ENCODE measurements at places on chromosomes 11 and 22.

GRCh38 chr11:90218606-90219005 is 4.2 kb downstream of the CHORDC1 start:
- ATAC-seq: no peak

DNA sequence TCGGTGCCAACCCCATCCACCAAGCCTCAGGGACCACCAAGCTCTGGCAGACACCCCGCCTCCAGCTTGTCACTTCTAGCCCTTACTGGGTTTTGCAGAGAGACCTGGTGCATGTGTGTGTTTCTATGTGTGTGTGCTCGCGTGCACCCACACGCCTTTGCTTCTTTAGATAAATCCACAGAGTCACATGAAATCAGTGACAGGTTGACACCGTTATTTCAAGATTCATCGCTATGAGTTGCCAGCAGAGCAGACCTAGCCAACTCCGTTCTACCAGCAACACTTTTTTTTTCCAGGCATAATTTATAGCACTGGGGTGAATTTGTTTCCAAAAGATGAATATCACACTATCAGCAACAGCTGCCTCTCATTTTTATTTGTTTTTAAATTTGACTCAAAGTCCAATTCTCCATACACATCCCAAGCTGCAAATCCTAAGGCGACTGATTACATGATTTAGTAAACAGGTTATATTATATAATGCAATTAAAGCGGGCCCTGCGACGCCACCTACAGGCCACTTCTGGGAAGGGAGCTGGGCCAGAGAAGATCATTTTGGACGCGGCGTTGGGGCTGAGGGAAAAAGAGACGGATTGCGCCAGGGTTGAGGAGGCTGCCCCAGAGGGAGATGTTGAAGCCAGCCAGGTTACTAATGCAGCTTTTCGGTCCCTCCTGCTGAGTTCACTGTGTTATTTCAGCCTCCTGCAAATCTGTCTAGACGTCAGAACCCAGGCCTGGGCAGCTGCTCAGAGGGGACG is 150.5 kb downstream of the FEZ1 start:
- ATAC-seq: peak; percentile 70

GRCh38 chr11:45475173-45475572 is 189.0 kb upstream of the SYT13 start:
- no peak for ATAC-seq

DNA sequence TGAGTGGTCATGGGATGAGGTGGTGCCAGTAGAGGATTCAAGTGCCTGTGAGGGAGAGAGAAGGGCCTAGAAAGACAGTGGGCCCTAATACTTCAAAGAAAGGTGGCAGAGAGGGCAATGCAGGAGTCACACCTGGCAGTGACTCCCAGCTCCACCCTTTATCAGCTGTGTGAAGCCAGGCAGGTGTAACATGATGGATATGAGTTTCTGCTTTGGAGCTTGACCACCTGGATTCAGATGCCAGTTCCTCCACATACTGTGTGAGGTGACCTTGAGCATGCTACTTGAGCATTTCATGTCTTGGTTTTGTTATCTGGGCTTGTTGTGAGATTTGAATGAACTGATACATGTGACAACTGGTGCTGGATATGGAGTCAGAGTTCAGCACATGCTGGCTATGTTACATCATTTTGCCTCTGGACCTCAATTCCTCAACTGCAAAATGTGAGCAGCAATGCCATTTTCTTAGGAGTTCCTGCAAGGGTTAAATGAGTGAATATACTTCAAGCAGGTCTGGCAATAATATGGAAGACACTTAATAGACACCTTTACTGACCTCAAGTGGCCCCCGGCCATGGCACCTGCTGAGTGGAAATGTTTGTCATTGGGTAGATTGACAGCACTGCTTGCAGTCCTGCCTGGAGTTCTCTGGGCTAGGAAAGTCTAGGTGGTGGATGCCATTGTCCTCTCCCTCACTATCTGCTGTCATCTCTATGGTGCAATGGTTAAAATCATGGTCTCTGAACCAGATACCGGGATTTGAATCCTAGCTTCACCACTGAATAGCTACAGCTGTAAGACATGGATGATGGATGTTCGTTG is 83.3 kb downstream of the MICAL2 start:
- no peak for ATAC-seq

DNA sequence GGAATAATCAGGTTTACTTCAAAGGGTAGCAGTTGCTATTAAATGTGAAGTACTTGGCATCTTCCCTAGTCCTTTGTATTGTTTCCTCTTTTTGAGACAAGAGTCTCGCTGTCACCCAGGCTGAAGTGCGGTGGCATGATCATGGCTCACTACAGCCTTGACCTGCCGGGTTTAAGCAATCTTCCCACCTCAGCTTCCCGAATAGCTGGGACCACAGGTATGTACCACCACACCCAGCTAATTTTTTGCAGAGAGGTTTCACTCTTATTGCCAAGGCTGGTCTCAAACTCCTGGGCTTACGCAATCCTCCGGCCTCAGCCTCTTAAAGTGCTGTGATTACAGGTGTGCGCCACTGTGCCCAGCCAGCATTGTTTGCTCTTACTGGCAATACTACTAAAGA is 36.2 kb upstream of the RAPSN start:
- ATAC-seq: no peak

DNA sequence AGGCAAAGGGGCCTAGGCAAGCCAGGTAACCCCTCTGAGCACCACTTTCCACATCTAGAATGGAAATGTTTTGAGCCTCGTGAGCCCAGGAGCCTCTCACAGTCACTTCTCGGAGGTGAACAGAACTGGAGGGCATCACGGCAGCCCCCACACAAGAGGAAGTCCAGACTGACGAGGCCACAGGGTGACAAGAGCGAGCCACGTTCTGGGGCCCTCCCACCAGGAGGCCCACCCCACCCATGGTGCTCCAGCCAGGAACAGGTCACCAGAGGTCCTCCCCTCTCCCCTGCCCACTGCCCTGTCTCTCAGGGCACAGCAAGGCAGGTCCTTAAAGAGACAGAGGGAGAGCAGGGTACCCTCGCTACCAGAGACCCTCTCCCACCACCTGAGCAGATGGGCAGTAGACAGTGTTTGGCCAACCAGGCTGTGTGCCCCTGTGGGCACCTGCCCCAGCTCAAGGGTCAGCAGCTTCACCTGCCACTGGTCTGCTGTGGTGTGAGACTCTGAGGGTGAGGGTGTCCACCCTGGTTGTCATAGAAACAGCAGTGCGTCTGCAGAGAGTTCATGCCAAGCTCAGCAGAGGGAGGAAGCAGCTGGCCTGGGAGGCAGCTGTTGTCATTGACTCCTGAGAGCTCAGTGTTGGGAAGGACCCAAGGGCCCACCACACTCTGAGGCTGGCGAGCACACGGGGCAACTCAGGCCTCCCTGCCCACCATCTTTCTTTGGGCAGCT is 31.4 kb downstream of the RSPH14 start:
- ATAC-seq: peak; percentile 47

- no peak for ATAC-seq
Observed at GRCh38 chr22:28015676-28016601, 96.9 kb upstream of the PITPNB start.

DNA sequence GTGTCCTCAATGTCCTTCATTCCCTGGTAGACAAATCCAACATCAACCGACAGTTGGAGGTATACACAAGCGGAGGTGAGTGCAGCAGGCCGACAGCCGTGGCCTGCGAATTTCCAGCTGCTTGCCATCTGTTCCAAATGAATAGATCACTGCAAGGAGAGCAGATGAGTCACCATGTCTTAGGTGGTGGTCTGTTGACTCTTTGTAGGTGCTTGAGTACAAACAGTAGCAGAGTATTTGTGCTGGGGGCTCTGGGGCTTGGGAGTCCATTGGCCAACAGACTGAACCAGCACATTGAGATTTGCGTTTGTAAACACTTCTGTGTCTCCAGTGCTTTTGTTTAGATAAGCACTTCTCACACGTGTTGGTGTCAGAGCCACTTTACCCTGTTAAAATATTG is 21.1 kb downstream of the EIF3L start:
- ATAC-seq: no peak

GRCh38 chr22:35328472-35328885 is 28.8 kb downstream of the TOM1 start:
- no peak for ATAC-seq

DNA sequence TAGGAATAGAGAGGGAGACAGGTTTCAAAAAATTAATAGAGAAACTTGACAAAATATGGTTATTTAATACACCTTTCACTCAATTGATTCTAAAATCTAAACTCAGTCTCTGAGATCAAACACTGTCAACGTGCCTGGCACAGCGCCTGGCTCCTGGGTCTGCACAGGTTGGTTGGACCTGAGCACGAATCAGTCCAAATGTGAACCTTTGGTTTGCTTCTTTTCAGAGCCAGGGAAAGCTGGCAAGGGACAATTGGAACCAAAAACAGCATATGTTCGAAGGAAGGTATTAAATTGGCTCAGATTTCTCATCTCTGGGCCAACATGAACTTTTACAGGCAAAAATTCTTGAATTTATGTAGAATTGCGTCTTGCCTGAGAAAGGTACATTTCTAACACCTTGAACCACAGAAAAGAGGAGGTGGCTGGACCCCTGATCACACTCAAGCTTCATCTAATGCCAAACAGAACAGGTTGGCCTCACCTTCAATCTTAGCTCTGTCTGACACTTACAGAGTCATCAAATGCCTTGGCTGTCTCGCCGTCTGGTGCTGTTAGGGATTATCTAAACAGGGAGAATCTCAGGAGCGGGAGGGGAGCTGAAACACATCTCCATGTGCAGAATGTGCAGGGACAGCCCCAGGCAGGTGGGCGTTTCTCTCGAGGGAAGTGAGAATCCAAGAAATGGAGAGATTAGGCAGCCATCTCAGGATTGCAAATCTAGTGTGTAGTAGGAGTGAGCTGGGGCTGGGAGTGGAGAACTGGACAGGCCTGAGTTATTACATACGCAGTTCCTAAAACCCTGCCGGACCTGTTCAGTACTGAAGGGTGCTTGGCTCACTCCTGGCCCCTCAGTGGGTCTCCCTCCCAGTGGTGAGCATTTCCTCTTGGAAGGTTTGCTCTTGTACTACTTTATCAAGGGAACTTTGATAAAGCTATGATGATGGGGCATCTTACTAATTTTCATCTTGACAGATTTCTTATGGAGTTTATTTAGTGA is 442.2 kb upstream of the B3GAT1 start:
- no peak for ATAC-seq

DNA sequence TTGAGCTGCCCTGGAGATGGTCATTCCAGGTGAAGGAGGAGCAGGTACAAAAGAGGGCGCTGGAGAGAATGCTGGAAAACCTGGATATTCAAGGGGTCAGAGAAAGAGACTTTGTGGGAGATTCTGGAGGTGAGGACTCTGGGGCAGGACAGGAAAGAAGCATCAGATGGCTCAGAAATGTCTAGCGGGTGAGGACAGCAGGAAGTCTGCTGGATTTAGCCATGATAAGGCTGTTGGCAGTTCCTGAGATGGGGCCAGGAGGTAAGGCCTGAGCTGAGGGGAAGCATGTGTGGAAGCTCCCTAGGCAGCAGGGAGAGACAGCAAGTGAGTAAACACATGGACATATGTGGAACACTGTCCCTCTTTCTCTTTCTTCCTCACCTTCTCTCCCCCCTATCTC is 1.5 kb downstream of the UPB1 start:
- no peak for ATAC-seq

- peak; percentile 96 for ATAC-seq
Observed at GRCh38 chr22:43897751-43898261, 6.0 kb upstream of the PNPLA5 start.

Data from motor neuron (in vitro differentiated cells).